ENCODE measurements at places on chromosomes 1 and 21.

GRCh38 chr1:100597061-100597741, 59.3 kb downstream of the GPR88 start:
- DNase-seq = no peak

DNA sequence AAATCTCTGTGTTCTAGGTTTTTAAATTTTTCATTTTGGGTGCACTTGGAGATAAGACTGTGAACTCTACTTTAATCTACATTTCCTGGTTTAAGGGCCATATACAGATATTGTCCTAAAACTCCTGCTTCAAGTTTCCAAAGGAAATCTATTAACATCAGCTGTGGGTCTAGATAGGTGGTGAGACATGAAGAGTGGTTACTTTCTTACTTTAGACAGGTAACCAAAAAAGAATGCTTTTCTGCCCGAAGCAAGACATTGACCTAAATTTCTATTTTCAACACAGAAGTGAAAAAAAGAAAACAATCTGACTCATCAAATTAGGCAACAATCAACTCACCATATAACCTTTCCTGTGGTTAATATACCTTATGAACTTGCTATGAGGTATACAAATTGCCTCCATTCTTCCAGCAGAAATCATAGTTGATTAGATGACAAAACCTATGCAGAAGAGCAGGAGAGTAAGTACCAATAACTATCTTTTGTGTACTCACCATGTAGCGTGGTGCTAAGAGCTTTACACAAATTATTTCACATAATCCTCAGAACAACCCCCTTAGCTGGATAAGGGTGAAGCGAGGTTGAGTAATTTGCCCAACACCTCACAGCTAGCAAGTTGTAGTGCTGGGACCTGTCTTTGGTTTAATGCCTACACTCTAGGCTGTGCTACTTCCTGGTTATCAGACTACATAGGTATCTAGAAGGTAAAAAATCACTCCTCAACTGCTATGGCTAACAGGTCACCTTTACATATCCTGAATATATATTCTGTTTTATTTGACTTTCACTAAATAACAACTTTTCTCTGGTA, 23.4 kb upstream of the PTPN14 start:
- DNase-seq = no peak

DNA sequence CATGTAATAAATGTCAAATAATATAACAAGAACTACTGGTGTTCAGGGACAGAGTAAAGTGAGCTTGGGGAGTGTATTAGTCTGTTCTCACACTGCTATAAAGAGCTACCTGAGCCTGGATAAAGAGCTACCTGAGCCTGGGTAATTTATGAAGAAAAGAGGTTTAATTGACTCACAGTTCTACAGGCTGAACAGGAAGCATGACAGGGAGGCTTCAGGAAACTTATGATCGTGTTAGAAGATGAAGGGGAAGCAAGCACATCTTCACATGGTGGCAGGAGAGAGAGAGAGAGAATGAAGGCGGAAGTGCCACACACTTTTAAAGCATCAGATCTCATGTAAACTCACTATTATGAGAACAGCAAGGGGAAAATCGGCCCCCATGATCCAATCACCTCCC, 205.9 kb downstream of the CTH start:
- DNase-seq = no peak

- no peak for DNase-seq
Observed at GRCh38 chr1:43274125-43274803, 4.5 kb downstream of the TMEM125 start.

DNA sequence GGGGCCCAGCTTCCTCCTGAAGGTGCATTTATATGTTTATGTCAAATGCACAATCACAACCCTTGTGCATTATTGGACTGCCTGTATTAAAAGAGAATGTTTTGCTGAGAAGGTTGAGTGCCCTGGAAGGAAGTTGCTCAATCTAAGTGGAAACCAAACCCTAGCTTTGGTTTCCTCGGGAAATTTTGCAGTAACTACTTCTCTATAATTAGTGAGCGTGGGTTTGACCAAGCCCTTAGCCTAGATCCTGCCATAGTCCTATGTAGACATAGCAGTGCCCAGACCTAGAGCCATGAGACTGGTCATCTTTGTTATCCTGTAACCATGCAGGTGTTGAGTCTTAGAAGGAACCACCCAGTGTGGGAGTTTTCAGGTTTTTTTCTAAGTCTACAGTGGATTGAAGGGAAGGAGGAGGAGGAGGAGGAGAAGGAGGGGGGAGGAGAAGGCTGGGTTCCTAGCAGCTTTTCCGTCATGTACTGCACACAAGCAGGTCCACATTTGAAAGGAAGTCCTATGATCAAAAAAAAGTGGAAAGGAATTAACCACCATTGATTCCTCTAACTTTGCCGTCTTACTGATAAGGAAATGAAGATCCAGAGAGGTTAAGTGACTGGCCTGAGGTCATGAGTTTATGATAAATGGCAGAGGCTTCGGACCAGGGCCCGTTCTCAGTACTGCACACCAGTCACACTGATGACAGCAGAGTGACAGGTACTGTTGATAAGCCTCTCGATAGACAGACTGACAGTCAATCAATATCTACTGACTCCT, 72.2 kb upstream of the LYST start:
- no peak for DNase-seq
